Stimulated activated CD4-positive, alpha-beta T cell treated with anti-CD3 and anti-CD28 coated beads, Interleukin-2, amount 100 ng/mL, for 24 hours (primary cell): ENCODE measurements at places on chromosomes 11 and 22.

- DNase-seq = no peak
Measured at GRCh38 chr11:45537614-45538013, 127.8 kb downstream of the CHST1 start.

GRCh38 chr11:11598243-11598642, 23.6 kb downstream of the GALNT18 start:
- no peak for DNase-seq

DNA sequence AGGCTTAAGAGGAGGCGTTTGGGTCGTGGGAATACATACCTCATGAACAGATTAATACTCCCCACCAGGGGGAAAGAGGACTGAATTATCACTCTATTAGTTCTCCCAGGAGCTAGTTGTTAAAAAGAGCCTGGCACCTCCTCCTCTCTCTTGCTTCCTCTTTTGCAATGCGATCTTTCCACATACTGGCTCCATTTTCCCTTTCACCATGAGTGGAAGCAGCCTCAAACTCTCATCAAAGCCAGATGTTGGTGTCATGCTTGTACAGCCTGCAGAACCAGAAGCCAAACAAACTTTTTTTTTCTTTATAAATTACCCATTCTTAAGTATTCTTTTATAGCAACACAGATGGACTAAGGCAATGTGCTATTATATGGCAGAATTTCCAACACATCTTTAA, 258.5 kb downstream of the FAM76B start:
- DNase-seq = no peak

DNA sequence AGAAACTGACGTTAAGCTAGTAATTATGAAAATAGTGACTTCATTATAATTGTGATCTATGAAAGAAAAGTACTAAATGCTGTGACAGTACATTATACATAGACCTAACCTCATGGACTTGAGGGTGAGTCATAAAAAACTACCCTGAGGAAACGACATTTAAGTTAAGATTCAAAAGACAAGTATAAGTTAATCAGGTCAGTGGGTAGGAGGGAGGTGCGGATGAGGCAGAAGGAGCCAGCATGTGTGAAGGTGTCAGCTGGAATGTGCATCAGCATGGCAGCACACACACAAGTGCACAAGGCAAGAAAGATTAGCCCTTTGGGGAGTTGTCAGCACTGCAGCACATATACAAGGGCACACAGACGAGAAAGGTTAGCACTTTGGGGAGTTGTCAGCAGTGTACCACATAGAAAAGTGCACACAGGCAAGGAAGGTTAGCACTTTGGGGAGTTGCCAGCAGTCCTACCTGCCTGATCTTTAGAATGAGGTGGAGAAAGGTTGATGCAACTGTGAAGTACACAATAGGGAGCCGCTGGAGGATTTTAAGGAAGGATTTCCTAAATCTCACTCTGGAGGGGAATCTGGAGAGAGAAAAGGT, 31.6 kb upstream of the CAVIN3 start:
- peak; percentile 29 for DNase-seq

DNA sequence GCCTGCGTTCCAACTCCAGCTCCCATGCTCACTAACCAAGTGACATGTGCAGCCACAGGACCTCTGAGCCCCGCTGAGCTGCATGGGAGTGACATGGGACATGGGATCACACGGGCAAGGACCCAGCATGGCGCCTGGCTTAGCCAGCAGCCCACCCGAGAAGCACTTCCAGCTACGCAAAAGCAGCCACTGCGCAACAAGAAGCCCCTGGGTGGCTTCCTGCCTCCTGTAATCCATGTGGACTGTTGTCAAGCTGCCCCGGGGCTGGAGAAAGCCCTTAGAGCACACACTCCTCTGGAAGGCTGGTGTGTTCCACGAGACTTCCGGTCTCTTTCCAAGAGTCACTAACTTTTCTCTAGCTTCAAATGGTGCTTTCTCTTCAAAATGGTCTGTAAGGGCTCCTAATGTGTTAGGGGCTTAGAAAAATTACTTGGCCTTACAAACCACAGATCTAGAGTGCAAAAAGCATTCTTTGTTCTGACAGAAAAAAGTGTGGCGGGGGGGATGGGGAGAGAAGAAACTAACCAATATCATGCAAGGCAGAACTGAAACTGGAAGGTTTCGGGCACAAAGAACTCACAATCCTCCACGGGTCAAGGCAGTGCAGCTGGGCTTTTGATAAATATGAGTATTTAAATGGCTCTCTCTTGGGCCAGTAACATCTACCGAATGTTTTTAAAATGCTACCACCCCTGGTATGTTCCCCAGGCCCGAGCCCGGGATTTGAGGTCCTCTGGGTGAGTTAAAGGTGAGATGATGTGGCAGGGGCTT, 5.5 kb downstream of the C11orf24 start:
- no peak for DNase-seq

DNA sequence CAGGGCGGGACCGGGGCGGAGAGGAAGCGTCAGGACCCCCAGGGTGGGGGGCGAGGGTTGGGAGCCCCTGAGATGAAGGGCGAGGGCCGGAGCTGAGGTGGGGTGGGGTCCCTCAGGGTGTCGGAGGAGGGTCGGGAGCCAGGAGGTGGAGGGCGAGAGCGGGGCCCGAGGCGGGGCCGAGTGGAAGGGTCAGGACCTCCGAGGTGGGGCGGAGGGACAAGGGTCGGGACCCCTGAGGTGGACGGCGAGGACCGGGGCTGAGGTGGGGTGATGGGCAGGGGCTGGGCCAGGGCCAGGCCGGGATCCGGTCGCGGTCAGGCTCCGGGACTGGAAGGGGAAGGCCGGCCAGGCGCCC, 409 bp downstream of the SMC1B start:
- no peak for DNase-seq

GRCh38 chr11:117005758-117006157, 92.5 kb downstream of the SIK3 start:
- no peak for DNase-seq

GRCh38 chr11:20203831-20204230, 43.6 kb upstream of the DBX1 start:
- no peak for DNase-seq

- DNase-seq = no peak
Measured at GRCh38 chr11:117750916-117751662, 45.9 kb downstream of the DSCAML1 start.

DNA sequence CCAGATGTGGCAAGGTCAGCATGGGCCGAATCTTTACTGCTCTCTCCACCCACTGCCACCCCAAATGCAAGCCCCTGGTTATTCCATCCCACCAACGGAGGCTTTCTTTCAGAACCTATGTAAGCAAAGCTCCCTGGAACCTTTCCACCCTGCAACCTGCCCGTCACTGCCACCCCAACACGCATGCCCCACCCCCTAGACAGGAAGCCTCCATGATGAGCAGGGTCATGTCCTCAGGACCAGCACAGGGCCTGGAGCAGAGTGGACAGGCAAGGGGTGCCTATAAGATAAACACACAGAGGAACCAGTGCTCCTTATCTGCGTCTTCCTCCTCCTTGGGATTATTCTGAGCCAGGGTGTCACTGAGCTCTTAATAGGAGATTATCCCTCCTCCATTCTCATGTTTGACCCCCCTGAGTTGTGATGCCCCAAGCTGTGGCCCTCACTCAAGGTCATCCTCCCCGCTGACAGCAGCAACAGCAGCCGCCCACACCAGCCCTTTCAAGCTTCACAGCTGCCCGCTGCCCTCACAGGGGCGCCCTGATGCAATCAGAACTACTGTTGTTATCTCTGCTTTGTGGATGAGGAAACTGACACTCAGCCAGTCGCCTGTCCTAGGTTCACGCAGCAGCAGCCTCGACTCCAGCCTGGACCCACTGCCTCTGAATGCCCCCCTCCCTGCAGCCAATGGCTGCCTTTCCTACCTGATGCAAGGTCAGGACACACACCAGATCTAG, 647.3 kb downstream of the TBC1D22A start:
- DNase-seq = no peak

DNA sequence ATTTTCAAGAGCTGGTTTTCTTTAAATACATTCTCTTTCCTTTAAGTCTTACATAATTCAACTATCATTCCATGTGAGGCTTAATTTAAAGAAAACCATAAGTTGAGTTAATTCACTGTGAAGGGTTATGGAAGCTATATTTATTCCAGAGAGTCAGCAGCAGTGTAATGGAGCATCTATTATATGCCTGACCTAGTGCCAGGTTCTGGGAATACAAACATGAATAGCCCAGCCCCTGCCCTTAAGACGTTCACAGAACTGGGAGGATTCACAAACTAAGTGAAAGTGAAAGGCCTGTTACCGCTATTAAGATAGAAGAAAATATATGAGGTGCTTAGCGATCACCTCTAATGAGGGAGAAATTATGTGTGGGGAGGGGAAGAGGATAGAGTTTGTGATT, 408.9 kb upstream of the CCDC90B start:
- DNase-seq = no peak

DNA sequence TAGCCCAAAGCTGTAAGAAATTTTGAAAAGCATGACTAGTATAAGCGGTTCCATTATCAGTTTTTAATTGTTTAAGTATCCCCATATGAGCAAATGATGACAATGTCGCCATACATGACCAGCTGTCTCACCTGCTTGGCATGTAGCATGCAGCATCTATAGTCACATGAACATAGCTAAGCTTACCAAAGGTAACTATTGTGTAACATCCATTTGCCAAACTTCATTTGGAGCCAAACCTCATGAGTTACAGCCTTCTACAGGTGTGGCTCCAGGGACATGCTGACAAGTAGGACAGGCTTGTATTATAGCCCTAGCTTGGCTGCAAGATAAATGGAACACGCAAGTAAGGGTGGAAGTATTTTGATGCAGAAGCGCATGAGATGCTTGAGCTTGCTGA, 30.4 kb downstream of the OR10A6 start:
- no peak for DNase-seq

- peak; percentile 6 for DNase-seq
Measured at GRCh38 chr11:69359735-69360480, 66.0 kb downstream of the MYEOV start.

DNA sequence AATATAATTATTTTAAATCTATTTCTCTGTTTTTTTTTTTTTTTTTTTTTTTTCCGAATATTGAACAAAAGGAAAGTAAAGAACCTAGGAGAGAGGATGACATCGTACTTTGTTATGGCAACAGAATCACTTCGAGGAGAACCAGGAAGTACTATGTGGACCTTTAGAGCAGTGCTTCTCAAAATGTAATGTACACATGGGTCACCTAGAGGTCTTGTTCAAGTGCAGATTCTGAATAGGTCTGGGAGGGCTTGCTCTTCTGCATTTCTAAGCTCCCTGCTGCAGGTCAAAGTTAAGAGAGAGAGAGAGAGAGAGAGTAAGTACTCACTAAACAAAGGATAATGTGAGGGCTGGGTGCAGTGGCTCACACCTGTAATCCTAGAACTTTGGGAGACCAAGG, 419.5 kb upstream of the TENM4 start:
- no peak for DNase-seq

DNA sequence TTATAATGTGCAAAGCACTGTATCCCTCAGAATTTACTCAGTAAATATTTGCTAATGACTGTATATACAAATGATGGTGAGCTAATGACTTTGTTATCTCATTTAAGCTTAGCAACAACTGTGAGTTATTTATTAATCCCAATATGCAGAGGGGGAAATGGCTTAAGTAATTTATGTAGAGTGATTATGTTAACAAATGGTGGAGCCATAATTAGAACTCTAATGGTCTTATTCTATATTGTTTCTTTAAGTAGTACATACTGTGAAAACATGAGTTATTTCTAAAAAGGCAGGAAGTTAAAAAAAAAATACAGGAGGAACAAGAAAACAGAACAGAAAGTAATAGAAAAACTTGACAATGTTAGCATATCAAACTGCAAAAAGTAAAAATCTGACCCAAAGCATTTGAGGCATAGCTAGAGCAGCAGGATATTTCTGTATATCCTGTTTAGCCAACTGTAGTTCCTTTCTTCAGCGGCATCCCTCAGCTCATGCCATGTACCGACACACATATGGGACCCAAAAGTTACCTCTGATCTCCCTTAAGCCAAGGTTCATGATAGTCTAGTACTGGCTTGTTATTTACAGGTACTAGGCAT, 94.2 kb downstream of the FCHSD2 start:
- DNase-seq = no peak

GRCh38 chr11:16986434-16987204, 27.6 kb downstream of the PLEKHA7 start:
- peak; percentile 55 for DNase-seq

DNA sequence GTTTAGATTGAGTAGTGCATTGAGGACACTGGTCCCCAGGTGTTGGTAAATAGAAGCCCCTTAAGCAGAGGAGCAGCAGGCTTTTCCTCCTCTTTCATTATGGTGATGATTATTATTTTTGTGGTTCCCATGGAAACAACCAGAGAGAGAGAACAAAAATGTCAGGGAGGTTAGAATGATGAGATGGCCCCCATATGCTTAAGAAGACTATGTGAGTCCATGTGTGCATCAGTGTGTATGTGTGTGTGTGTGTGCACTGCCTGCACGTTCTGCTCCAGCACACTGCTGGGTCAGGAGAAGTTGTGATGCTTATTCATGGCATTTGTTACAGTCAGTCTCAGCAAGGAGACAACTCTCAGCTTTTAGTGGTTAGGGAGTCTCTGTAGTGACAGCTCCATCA, 724.2 kb downstream of the NTM start:
- DNase-seq = no peak

- no peak for DNase-seq
Measured at GRCh38 chr22:23007823-23008222, 62.5 kb upstream of the GNAZ start.
